GM13977 (cell line): ENCODE measurements at places on chromosomes 1 and 21.

DNA sequence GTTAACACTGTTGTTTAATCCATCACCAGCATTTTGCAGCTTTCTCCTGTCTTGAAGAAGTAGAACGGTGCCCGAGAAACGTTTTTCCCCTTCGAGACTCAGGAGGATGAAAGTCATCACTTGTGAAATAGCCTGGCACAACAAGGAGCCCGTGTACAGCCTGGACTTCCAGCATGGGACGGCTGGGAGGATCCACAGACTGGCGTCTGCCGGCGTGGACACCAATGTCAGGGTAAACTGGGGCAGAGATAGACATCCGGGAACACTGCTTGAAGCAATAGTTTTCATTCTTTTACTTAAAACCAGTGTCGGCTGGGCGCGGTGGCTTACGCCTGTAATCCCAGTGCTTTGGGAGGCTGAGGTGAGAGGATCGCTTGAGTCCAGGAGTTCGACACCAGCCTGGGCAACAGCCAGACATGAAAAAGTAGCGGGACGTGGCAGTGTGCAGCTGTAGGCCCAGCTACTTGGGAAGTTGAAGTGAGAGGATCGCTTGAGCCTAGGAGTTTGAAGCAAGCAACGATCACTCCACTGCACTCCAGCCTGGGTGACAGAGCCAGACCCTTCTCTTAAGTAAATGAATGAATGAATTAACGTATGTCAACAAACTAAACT is 945 bp downstream of the CHAF1B start:
- no peak for DNase-seq

GRCh38 chr1:165116732-165117131 is 239.8 kb downstream of the LMX1A start:
- DNase-seq: no peak

DNA sequence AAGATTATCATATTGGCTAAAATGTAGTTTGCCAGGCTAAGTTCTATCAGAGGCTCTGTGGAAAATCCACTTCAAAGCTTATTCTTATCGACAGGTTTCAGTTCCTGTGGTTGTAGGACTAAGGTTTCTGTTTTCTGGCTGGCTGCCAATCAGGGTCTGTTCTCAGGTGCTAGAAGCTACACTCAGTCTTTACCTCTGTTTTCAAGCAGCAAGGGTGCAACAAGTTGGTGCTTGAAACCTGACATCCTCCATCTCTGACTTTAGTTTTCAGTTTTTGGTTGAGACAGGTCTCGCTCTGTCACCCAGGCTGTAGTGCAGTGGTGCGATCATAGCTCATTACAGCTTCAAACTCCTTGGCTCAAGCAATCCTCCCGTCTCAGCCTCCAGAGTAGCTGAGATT is 15.3 kb upstream of the TMCO2 start:
- peak; percentile 58 for DNase-seq

DNA sequence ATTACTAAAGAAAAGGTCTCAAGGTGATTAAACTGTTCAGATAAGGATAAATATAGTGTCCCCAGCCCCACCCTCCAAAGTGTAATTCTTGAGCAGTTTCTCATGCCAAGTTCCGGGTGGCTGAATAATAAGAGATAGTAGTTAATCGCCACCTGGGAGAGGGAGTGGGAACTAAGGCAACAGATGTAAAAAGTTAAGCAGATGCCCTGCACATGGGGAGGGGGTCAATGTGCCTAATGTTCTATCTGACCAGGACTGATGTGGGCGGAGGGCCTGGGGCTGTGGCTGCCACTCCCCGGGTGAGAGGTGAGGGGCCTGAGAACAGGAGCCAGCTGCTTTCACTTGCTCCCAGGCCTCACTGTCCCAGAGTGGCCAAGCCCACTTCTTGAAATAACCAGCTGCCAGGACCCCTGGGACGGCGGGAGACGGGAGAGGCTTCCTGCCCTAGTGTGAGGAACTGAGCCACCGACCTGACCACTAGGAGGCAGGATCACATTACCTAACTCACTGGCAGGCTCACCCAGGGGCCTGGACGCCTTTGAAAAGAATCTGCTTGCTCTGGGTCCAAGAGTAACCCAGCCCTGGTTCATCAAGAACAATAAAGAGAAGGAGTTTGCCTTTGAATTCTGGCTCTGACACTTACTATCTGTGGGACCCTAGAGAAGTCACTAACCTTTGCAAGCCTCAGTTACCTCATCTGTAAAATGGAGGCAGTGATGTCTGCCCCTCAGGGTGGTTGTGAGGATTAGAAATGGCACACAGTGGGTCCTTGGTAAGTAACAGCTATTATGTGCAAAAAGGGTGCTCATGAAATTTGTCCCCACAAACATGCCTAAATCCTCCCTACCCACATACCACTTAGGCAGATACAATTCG is 179.2 kb downstream of the ATG4C start:
- DNase-seq: peak; percentile 66

DNA sequence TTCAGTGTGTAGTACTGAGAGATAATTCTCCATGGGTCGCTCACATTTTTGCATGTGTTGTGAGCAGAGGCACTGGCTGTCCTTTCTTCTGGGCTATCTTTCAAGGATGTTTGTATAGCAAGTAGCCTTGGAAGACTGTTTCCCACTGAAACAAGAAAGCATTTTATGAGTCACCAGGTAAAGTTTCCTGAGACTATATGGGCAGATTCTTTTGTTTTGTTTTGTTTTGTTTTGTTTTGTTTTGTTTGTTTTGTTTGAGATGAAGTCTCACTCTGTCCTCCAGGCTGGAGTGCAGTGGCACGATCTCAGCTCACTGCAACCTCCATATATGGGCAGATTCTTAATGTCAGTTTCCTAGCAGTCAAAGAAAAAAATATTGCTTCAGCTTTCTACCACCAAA is 912.6 kb downstream of the TTLL7 start:
- DNase-seq: no peak

DNA sequence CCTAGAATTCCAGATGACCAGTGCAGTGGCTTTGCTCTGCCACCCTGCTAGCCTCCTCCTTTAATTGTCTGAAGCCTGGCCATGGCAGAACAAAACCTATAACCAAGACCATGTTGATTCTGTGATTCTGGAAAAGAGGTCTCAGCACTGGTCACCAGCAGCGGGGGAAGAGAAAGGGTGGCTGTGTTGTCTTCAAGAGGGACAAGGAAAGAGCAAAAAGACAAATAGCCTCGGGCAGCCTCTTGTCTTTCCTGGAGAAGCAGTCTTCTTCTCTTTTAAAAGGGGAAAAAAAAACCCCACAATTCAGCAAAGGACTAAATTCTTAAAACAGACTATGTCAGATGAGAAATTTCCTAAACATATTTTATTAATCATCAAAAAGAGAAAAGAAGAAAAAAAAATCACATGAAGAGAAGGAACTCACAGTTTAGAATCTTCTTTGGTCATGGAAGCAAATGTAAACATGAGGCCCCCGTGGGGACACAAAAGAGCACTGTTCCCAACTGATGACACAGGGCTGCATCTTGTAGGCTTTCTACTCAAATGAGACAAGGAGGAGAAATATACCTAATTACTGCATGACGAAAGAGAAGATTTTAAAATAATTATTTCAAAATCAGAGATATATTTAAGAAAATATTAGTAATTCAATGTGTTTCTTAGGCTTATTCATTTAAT is 36.3 kb upstream of the RAP1GAP start:
- DNase-seq: no peak

GRCh38 chr1:87615491-87615890 is 286.8 kb downstream of the LMO4 start:
- no peak for DNase-seq

- peak; percentile 63 for DNase-seq
Observed at GRCh38 chr1:234875953-234876855, 252.4 kb downstream of the TOMM20 start.

DNA sequence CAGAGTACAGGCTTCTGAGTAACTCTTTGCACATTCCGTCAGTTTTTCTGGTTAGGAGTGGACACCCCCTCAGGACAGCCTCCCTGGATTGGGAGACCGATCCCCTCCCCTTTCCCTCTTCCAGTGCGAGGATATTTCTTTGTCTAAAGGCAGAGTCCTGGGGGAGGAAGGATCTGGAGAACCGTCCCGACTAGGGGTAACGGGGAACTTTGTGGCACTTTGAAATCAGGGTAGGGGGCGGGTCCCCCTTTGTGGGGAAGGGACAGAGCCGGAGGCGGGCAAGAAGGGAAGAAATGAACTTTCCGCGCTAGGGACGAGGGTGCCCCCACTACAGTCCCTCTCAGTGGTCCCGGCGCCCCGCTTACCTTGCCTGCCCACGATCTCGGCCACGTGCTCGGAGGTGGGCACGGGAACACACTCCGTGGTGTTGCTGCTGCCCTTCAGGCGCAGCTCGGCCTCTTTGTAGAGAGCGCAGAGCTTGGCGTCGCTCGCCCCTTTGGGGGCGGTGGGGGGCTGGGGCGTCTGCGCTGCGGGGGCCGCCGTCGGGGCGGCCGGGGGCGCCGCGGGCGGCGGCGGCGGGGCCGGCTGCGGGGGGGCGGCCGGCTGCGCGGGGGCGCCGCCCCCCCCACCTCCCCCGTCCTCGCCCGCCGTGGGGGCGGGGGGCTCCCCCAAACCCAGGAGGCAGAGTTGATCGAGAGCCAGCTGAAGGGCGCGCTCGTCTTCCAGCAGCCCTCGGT is 917 bp downstream of the MEX3A start:
- peak; percentile 44 for DNase-seq

GRCh38 chr1:111190931-111191451 is 9.5 kb downstream of the DENND2D start:
- DNase-seq: no peak

GRCh38 chr1:9840176-9840575 is 16.4 kb upstream of the CLSTN1 start:
- no peak for DNase-seq

- no peak for DNase-seq
Observed at GRCh38 chr1:19469004-19469403, 16.3 kb downstream of the CAPZB start.

DNA sequence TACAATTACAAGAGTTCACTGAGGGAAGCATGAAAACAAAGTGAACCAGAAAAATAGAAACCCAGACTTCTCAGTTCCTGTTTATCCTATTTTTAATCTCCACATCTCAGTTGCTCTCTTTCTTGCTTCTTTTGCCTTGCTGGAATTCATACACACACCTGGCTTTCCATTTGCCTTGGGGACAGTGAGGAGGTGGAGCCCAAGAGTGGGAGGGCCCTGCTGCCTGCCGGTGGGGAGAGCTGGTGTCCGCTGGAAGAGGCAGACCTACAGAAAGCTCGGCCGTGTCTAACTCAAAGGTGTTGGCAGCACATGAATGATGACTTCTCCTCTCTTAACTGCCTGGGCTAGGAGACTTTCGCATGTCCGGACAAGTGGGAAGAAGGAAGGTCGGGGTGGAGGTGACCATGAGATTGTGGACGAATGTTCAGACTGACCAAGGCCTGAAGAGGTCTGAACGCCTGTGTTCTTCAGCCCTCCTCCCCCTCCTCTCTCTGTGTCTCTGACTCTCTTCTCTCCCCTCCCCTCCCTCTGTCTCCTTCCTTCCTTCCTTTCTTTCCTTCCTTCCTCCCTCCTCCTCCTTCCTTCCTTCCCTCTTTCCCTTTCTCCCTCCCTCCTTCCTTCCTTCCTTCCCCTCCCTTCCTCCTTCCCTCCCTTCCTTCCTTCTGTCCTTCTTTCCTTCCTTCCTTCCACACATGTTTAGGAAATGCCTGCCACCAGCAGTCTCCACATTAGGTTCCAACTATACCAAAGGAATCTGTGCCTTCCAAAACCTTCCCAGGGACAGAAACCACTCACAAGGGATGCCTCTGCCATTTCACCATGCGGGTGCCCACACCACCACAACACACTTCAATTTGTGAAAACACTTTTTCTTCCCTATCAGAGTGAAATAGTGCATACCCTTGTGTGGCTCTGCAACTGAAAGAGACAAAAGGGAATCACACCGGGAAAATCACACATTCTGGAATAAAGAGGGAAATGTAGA is 157.3 kb upstream of the RUNX1 start:
- peak; percentile 28 for DNase-seq

GRCh38 chr1:47940779-47941178 is 56.4 kb downstream of the TRABD2B start:
- DNase-seq: no peak

DNA sequence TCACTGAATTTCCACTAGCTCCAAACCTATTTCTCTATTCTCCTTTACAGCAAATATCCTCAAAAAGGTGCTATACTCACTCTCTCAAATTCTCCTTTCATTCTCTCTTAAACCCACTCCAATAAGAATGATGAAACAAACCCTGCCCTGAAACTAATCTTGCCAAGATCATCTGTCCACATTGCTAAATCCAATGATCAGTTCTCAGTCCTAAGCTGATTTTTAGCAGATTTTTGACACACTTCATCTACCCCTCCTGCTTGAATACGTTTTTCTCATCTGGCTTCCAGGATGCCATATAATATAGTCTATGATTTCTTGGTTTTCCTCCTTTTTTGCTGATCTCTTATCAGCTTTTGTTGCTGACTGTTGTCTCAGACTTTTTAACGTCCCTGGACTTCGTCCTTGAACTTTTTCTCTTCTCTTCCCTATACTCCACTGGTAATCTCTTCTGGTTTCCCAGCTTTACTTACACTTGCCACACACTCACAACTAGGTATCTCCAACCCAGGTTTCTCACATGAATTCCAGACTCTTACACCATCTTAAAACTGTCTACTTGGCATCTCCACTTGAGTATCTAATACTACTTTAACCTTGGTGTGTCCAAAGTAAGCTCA is 35.3 kb downstream of the RERE start:
- DNase-seq: no peak

DNA sequence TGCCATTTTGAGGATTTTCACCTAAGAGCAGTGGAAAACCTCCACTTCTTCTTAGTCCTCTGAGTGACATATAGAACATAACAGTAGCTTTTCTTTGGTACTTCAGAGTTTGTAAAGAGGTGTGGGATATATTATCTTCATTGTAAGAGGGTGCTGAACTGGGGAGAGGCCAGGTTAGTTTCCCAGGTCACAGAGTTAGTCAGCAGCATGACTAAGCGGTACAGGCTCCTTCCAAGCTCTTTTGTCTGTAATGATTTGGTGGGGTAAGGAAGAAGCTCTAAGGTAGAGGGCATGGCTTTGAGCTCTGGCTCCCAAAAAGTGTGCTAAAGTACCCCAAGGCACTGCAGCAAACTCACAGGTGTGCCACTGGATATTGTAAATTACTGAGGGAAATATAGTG is 325.0 kb upstream of the PLXNA2 start:
- no peak for DNase-seq

- no peak for DNase-seq
Observed at GRCh38 chr1:87830432-87830978, 501.8 kb downstream of the LMO4 start.

- peak; percentile 75 for DNase-seq
Observed at GRCh38 chr1:34162852-34163766, 1.9 kb downstream of the CSMD2 start.

- DNase-seq: no peak
Observed at GRCh38 chr21:46317710-46318463, 5.8 kb downstream of the C21orf58 start.

GRCh38 chr1:154419620-154420571 is 14.8 kb downstream of the IL6R start:
- no peak for DNase-seq

- DNase-seq: peak; percentile 67
Observed at GRCh38 chr1:29282924-29283803, 46.8 kb downstream of the PTPRU start.
